ENCODE measurements at places on chromosomes 7 and 10.

- peak; percentile 48 for DNase-seq
These were observed 25.7 kb downstream of the NUB1 start for GRCh38 chr7:151367284-151367683.

- no peak for DNase-seq
These were observed 118.0 kb downstream of the OAT start for GRCh38 chr10:124300735-124301134.

GRCh38 chr10:69446650-69447151 lies 4.6 kb upstream of the TSPAN15 start:
- DNase-seq, result peak; percentile 73

- DNase-seq, result no peak
These were observed 191.3 kb upstream of the KLF14 start for GRCh38 chr7:130925136-130925794.

GRCh38 chr10:17747883-17748550 lies 4.0 kb upstream of the TMEM236 start:
- peak; percentile 12 for DNase-seq

- no peak for DNase-seq
These were observed 8.9 kb downstream of the TMEM184A start for GRCh38 chr7:1546909-1547776.

All from fibroblast of skin of abdomen (primary cell).